ENCODE measurements at places on chromosomes 7 and 10.

DNA sequence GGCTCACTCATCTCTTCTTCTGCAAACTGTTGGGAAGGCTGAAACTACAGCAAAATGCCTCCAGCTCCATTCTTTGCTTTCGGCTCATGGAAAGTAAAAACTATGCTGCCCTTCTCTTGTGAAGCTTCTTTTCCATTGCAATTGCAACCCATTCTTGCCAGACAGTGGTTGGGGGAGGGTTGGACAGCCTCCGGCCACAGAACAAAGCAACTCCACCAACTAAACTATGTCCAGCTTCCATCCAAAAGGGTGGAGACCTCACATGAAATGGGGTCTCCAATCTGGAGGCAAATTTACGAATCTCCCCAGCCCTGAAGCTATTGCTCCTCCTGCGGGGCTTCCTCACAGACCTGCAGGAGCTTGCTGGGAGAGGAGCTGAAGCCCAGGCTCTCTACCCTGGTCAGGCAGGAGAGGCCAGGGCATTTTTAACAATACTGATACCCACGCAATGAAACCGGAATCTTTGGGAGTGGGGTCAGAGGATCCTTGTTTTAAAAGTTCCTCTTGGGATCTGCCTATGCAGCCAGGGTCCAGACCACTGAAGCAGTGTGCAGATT is 549 bp downstream of the GPNMB start:
- no peak for DNase-seq

GRCh38 chr10:24664991-24665390 is 58.7 kb downstream of the ARHGAP21 start:
- DNase-seq = no peak

DNA sequence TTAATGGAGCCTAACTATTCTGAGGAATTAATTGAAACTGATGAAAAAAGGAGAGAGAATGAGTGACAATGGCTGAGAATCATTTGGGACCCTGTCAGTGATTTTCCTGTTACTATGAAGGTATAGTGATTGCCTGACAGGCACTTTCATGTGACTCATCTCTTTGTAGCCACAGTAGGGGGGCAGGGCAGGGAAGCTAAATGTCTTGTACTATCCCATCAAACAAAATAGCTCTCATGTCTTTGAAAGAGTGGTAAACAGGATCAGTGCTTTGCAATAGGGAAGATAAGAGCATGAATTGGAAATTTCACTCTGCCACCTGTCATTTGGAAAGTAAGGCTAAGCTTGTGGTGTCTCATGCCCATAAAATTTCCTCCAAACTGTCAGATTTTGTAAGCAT is 94.5 kb upstream of the GSDME start:
- DNase-seq = no peak

DNA sequence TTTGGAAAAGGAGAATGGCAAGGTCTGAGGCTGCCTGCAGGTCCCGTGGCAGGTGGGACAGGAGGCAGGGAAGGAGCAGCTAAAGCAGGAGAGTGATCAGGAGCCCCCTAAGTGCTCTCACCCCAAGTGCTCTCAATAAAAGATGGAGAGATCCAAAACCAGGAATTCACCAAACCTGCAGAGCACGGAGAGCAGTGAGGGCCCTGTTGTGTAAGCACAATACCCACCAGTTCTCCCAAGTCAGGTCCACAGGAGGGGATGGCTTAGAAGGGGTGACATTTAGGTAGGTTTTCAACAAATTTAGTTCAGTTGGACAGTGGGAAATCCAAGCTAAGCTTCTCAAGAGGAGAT is 40.8 kb downstream of the GNA12 start:
- no peak for DNase-seq

GRCh38 chr7:102291056-102291915 is 4.6 kb downstream of the SH2B2 start:
- DNase-seq = no peak

DNA sequence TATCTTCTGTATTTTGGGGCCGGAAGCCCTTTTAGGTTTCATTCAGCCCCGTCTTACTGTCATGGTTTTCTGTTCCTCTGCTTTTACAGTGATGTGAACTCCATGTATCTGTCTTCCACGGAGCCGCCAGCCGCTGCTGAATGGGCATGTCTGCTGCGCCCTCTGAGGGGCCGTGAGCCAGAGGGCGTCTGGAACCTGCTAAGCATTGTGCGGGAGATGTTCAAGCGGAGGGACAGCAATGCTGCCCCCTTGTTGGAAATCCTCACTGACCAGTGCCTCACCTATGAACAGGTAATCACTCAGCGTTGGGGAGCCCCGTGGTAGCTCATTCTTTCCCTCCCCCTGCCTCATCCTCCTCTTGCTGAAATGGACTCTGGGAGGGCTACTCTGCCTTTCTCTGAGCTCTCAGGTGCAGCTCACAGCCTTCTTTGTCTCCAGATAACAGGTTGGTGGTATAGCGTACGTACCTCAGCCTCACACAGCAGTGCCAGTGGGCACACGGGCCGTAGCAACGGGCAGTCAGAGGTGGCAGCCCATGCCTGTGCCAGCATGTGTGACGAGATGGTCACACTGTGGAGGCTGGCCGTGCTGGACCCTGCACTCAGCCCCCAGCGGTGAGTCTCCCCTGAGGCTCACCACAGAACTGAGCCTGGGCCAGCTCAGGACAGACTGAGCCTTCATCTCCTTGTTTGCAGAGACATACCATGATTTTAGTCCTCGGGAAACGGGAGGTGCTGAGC is 5.7 kb downstream of the ZSWIM8 start:
- no peak for DNase-seq

DNA sequence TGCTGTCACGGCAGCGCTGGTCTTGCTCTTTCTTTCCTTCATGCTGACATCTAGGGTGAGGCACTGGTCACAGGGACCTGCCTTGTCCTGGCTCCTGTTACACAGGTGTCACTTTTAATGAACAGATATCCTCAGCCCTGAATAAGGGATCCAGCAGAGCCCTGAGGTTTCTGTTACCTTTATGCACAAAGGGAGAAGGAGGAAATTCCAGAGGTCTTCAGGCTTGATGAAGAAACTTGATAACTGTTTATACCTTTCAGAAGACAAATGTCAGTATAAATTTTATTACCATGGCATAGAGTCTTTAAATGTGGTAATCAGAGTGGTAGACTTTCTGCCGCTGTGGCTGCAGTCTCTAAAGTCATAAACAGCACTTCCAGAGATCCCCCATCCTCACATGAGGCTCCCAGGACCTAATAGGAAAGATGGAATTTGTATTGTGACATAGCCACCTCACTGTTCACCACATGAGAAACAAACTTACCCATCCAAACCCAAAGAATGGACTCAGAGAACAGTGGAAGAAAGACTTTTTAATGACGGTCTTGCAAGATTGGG is 2.7 kb downstream of the LRRC27 start:
- DNase-seq = no peak

All from H1 (cell line).